Astrocyte of the spinal cord (primary cell): ENCODE measurements at places on chromosomes 5 and 9.
A peak's percentile ranks its signal among the peaks of the same experiment; 100 is the strongest.

GRCh38 chr5:64690104-64690416 lies 243 bp upstream of the SHISAL2B start:
- no peak for DNase-seq

DNA sequence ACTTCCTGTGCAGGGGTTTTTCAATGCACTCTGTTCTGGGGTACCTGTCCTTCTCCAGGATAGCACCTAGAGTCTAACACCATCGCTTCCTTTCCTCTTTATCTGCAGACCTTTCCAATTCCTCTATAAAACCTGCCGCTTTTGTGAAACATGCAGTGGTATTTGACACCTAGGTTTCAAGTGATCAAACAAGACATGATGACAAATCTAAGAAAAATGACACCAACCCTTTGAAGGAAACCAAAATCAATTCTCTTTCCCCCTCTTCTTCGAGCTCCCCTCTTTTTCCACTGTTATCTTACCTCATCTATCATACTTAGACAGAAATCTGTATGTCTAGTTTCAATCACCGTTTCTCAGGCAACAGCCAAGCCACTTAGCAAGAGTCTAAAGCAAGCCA lies 25.6 kb upstream of the RANBP17 start:
- no peak for DNase-seq

- no peak for DNase-seq
Measured at GRCh38 chr9:134834217-134834956, 46.2 kb upstream of the FCN2 start.

- no peak for DNase-seq
Measured at GRCh38 chr5:136064510-136064909, 35.7 kb downstream of the TGFBI start.

GRCh38 chr5:138180183-138180782 lies 1.4 kb downstream of the KIF20A start:
- peak; percentile 64 for DNase-seq

DNA sequence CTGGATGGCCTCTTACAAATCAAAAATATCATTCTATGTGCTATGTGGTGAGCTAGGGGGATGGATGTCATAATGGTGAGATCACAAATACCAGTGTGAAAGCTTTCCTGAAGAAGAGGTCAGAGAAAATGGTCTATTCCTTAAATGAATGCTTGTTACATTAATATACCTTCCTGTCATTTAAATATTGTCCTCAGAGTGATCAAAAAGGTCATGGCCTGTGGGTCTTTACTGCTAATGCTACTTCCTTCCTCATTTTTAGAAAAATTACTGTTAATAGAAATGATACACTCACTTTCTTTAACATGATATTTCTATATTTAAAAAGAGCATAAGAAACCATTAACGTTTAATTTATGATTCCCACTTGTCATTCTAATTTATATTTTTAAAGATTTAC lies 9.7 kb downstream of the OMD start:
- no peak for DNase-seq

DNA sequence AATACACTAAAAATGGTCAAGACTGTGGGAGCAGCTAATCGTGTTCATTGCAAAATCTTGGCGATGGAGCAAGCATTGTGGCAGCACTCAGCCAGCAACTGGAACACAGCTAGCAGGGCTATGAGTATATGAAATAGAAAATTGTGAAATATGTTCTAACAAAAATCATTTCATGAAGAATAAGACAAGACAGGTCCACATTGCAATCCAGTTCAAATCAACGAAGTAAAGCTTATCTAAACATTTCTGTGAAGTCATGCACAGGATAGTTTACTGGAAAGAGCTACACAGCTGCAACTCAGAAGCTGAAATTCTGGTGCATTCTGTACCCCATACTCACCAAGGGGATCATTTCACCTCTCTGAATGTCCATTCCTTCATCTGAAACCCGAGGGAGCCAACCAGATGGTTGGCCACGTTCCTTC lies 5.3 kb upstream of the NFIL3 start:
- DNase-seq, result no peak
